ENCODE measurements at places on chromosomes 7 and 10.

DNA sequence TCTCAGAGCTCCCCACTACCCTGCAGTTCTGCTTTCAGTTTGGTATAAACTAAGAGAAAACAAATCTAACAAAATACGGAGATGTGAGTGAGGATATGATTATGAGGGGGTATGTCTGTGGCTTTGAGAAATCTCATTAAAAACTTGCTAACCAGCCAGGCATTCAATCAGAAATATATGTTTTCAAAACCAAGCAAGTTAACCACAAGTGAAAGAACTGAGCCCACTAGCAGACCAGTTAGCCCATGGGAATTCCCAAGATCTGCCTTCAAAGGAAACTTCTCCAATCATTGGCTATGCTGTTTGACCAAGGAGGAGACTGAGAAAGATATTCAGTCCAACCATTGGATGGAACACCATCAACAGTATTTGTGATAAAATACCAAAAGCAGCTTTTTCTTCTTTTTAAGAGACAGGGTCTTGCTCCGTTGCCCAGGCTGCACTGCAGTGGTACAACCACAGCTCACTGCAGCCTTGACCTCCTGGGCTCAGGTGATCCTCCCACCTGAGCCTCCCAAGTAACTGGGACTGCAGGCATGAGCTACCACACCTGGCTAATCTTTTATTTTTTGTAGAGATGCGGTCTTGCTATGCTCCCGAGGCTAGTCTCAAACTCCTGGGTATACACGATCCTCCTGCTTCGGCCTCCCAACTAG, 41.2 kb downstream of the FGFR2 start:
- no peak for DNase-seq

GRCh38 chr7:111076205-111076604, 14.7 kb upstream of the LRRN3 start:
- no peak for DNase-seq

DNA sequence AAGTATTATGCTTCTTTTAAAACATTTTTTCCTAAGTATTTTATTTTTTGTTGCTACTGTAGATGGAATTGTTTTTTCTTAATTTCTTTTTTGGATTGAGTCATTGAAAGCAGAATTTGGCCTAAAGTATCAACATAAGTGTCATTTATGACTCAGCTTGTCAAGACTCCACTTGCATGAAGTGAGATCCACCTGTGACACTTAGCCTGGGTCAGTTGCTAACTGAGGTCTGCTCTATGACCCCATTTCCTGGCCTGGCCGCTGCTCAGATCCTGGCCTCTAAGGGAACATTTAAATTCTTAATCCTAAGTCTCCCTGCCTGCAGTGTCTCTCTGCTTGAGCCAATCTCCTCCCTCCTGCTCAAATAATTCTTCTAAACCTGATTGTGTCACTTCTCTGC, 35.5 kb downstream of the TMEM270 start:
- DNase-seq, result no peak

DNA sequence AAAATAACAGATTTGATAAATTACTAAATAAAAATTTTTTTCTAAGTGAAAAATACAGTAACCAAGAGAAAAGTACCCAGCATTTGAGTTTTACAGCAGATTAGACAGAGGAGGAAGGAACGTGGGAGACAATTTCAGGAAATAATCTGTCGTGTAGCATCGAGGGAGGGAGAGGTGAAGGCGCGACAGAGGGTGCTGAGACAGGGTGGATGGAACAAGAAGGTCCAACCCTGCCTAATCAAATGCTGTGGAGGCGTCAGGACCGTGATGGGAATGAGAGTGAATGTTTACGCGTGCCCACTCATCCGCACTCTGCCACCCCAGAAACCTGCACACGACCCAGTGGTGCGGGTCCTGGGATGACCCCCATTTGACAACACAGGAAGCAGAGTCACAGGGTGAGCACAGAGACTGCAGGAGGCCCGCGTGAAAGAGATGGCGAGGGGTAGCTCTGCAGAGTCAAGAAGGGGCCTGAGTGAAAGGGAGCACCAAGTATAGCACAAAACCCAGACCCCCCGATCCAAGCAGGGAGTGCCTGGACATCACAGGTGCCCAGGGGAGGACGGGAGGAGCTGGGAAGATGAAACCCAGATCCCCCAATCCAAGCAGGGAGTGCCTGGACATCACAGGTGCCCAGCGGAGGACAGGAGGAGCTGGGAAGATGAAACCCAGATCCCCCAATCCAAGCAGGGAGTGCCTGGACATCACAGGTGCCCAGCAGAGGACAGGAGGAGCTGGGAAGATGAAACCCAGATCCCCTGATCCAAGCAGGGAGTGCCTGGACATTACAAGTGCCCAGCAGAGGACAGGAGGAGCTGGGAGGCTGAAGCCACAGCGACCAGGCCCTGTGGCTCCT, 558.9 kb downstream of the DNAJB6 start:
- DNase-seq, result no peak

GRCh38 chr10:130497056-130498010, 361.1 kb downstream of the GLRX3 start:
- peak; percentile 30 for DNase-seq

DNA sequence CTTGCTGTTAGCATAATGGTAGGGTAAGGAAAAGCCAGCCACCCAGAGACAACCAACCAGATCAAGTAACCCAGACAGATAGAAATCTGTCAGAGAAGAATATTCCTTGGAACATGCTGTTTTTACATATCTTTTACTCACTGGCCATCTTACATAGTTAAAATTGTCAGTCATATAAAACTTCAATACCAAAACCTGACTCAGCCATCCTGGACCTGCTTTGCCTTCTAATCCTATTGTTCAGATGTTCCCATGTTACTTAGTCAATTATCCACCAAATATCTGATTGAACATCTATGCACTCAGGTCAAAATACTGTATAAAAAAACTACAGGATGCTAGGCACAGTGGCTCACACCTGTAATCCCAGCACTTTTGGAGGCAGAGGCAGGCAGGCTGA, 466.5 kb upstream of the NRP1 start:
- no peak for DNase-seq

- DNase-seq, result no peak
These were observed 2.8 kb upstream of the PUS7 start for GRCh38 chr7:105524840-105525239.

DNA sequence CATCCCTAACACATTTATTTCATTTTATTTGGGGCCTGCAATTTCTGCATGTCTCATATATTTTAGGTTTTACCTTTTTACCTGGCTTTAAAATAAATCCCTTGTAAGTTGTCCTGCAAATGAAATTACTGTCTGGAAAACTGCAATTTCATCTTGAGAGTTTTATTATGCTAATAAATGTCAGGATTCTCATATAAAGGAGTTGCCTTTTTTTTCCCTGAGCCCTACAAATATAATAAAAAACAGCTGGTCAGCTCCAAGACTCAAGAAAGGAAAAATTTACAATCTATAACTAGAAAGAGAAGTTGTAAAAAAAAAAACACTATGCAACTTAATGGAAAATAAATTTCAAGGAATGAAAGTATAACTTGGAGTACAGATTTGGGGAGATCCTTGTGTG, 108.7 kb downstream of the SH2D4B start:
- DNase-seq, result no peak

DNA sequence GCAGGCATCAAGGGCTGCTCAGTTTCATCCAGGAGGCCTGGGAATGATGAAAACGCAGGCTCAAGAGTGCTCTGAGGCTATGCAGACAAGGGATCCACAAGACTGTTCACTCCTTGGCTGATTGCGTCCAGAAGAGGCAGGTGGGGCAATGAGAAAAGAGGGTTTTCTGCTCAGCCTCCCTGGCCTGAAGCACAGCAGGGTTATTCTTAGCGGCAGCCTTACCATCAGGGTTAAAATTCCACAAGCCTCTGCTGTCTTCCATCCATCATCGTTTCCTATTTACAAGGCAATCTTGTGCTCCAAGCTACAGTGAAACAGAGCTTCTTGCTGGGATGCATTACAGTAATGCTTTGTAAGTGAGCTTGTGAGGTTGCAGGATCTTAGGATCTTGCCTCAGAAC, 129.4 kb upstream of the SHH start:
- no peak for DNase-seq

- no peak for DNase-seq
These were observed 48.1 kb downstream of the GNAI1 start for GRCh38 chr7:80182630-80183276.

- no peak for DNase-seq
These were observed 40.2 kb downstream of the ANTXRL start for GRCh38 chr10:46326971-46327370.

DNA sequence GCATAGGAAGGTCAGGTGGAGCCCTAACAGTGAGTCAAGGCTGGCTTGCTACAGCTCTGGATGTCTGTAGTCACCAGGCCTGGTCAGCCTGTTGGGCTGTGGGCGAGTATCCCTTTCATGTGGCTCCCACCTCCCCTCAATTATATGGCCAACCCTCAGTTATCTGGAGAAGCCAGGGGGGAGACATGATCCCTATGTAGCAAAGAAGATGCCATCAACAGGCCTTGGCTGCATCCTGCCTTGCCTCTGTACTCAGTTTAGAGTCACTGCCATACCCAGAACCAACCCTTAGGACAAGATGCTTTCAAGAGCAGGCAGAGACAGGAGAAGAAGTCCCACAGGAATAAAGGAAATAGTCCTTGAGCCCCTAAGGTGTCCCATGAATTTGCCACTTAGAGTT, 763.9 kb downstream of the GRID1 start:
- no peak for DNase-seq

DNA sequence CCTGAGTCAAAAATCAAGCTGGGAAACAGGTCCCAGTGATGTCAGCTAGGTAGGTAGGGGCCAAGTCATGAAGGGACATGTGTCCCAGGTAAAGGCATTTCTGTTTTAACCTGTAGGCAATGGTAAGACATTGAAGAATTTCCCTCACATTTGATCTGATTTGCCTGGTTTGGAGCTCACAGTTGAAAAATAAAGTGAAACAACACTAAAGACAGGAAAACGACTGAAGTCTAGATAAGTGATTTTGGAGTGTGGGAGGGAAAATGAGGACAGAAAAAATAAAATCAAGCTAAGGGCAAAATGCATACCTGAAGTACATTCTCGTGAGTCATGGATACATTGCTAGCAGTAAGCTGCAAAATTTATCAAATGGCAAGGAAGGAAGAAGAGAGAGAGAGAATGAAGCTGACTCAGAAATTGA, 169.9 kb downstream of the SKIDA1 start:
- no peak for DNase-seq

GRCh38 chr7:47253650-47254080, 328.2 kb downstream of the TNS3 start:
- DNase-seq, result peak; percentile 16

- DNase-seq, result no peak
These were observed 674.8 kb upstream of the C7orf33 start for GRCh38 chr7:147915781-147916180.

DNA sequence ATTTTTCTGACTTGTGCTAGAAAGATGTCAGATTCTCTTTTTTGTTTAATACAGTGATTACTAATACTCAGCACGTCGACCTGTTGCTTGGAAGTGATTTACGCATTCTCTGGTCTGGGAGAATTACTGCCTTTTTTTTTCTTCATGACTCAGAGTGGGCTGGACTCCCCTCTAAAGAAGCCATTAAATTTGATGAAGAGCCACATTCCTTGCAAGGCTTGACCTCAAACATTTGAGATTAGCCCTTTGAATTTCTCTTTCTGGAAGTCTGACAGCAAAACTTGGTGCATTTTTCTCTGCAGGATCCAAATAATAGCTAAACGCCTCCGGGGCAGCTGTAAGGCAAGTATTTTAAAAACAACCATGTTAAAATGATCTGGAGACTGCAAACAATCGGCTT, 171.6 kb downstream of the GALNT17 start:
- DNase-seq, result peak; percentile 75

DNA sequence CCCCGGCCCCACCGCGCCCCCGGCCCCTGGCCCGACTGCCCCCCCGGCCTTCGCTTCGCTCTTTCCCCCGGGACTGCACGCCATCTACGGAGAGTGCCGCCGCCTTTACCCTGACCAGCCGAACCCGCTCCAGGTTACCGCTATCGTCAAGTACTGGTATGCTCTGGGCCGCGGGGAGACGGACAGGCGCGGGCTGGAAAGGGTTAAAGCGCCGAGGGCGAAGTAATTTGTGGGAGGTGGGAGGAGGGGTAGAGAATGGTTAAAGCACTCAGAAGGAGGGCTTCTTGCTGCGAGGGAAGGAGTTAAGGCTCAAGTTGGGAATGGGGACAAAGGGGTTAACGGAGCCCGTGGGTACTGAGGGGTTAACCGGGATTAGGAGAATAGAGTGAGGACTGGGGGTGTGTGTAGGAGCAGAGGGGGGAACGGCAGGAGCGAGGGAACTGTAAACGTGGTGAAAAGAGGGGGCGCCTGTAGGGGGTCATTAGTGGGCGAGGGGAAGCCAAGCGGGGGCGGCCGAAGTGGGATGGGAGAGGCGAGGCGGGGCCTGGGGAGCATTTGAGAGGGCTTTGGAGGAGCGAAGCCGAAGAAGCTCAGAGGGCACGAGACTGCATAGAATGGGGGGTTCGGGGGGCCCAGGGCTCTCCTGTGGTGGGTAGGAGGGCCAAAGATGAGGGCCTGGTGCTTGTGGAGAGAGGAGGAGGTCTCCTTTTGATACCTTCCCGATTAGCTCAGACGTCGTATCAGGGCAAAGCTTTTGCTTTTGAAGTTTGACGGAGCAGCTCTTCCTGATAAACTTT, 605 bp downstream of the SUFU start:
- peak; percentile 75 for DNase-seq

- no peak for DNase-seq
These were observed 175.4 kb downstream of the AUTS2 start for GRCh38 chr7:69773535-69774225.

GRCh38 chr10:32350811-32351350, 3.9 kb upstream of the EPC1 start:
- DNase-seq, result no peak

DNA sequence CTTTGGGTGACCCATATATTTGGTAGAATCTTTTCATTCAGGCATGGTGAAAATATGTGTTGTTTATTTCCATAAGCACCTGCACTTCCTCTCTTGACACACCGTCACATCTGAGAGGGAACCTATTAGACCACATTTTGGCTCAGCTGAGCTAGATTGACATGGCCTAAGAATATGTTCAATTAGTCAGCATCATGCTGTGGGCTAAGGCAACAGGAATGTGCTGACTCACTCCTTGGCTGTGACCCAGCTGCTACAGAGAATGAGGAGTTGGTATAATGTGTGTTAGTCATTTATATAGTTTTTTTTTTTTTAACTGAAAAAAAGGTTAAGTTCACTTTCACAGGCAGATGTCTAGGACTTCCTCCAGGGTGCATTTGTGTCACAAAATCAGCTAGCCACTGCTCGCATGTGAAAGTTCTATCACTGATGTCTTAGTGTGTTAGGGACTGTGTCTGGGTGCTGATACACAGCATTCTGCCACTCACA, 180.6 kb downstream of the SEMA3E start:
- peak; percentile 83 for DNase-seq

- DNase-seq, result no peak
These were observed 148.4 kb downstream of the RNF133 start for GRCh38 chr7:122550545-122550944.
